ENCODE measurements at places on chromosomes 4 and X.

- DNase-seq = no peak
Measured at GRCh38 chrX:135389243-135389642, 32.5 kb upstream of the SMIM10L2A start.

DNA sequence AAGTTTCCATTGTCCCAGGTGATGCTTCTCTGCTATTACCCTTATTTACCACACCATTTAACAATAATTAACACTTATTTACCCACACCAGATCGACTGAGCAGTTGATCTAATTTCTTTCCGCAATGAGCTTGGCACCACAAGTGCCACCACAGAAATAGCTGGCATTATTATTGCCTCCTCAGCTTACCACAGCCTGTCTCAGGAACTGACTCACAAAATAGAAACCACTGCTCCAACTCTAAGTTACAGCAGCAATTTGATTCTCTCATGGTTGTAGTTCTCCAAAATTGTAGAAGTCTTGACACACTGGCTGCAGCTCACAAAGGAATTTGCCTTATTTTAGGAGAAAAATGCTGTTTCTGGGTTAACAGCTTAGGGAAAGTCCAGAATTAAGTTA is 22.5 kb downstream of the ZNF721 start:
- DNase-seq = no peak

DNA sequence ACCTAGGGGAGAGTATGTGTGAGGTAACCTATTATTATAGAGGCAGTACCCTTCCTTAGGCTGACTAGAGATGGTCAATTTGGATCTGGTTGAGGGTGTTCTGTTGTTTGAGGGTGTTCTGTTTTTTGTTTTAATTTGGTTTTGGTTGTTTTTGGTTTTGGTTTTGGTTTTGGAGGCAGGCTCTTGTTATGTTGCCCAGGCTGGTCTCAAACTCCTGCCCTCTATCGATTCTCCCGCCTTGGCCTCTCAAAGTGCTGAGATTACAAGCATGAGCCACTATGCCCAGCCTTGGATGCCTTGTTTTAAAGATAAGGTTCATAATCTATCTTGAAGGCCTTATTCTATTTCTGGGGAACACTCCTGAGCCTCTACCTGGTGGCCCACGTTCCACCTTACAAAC is 912 bp downstream of the CXorf65 start:
- DNase-seq = no peak

- no peak for DNase-seq
Measured at GRCh38 chr4:154361450-154361849, 130.1 kb downstream of the DCHS2 start.

- DNase-seq = no peak
Measured at GRCh38 chr4:181566490-181566889, 676.7 kb upstream of the TENM3 start.

Measured in mesothelial cell of epicardium (in vitro differentiated cells).